Mesothelial cell of epicardium (in vitro differentiated cells): ENCODE measurements at places on chromosomes 11 and 22. TPM values are rescaled to one million over a fixed set of nuclear protein-coding genes. Genes with fewer than 3 reads are reported as not detected.
A peak's percentile ranks its signal among the peaks of the same experiment; 100 is the strongest.

Gene TSPO
- total RNA-seq, result 43.2 to 44.9 TPM (median 44.5 TPM) in 3 replicates

DNA sequence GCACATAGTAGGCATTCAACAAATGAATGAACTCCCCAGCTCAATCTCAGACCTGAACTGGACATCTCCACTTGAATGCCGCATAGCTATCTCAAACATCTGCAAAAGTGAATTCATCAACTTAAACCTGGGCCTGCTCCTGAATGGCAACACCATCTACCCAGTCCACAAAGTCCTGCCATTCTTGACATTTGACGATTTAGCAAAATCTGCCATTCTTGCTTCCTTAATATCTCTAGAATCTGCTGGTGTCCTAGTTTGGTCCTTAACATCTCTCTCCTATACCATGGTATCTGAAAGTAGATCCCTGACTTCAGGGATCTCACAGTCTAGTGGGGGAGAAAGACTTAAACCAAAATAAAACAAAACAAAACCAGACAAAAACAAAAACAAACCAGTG is 12.4 kb upstream of the HPX start:
- DNase-seq, result no peak

DNA sequence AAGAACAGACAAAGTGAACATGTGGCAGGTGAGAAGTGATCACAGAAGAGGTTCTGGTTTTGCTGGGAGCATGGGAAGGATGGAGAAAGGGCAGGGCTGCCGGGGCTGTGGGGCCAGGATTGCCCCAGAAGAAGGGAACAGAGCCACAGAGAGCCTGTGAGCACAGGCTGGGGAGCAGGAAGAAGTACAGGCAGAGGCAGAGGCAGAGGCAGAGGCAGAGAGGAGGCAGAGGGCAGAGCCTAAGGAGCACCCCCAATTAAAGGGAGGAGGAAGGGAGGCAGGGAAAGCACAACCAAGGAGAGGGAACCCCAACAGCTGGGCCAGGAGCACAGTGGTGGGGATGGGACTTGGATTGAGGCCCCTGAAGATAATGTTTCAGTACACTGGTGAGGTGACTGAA is 51.5 kb downstream of the SGSM3 start:
- DNase-seq, result no peak

Gene FGF4
- total RNA-seq, result not detected in 3 replicates

DNA sequence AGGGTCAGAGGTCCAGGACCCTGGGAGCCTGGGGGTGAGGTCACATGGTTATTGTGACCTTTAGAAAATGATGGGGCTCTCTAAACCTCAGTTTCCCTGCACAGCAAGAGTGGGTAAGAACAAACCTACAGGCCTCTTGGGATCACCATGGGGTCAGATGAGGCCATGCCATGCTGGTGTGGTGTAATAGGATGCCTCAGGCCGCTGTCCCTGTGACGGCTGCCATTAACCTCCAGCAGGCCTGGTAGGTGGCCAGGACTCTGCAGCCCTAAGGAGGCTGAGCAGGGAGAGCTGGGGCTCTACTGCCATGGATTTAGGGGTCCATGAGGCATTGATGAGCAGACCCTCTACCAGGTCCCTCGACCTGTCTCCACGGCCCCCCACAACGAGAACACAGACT is 265.5 kb downstream of the CTTN start:
- no peak for DNase-seq

DNA sequence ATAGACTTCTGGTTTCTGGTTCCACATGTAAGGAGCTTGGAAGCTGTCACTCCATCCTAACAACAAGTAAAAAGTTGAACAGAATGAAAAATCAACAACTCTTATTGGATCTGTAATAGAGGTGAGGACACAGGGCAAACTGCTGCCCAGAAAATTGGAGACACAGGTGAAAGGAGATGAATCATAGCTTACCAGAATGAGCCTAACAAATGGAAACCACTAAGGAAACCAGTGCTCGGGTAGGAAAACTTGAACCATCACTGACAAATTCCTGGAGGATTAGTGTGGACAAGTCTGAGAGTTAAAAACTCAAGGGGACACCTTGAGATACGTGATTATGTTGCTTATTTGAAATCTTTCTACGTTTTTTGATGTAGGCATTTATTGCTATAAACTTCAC is 52.1 kb downstream of the GDPD4 start:
- no peak for DNase-seq

GRCh38 chr11:72511393-72512047 is 77.2 kb upstream of the CLPB start:
- no peak for DNase-seq

GRCh38 chr11:28566339-28567089 is 458.3 kb downstream of the METTL15 start:
- DNase-seq, result peak; percentile 27
